H1 (cell line): ENCODE measurements at places on chromosomes 1 and 21. TPM values are rescaled to one million over a fixed set of nuclear protein-coding genes. Genes with fewer than 3 reads are reported as not detected.
A peak's percentile ranks its signal among the peaks of the same experiment; 100 is the strongest.

- no peaks in the 10 kb centered on the region for H3K36me3 ChIP-seq
- H3K4me3 ChIP-seq = no peak overlapping the region
- H3K4me1 ChIP-seq = no peaks in the 10 kb centered on the region
- no peaks in the 10 kb centered on the region for H3K27me3 ChIP-seq
- no peak overlapping the region for H3K27ac ChIP-seq
- no peak for DNase-seq
Measured at GRCh38 chr1:116814926-116815723, 60.9 kb downstream of the CD2 start.

CFHR3 gene
- 0.52 and 1.0 TPM in 2 replicates for total RNA-seq

- peaks cover 9% of the 10 kb centered on the region for H3K36me3 ChIP-seq
- no peak overlapping the region for H3K4me3 ChIP-seq
- no peak for DNase-seq
- no peaks in the 10 kb centered on the region for H3K27me3 ChIP-seq
- no peaks in the 10 kb centered on the region for H3K4me1 ChIP-seq
- no peak overlapping the region for H3K27ac ChIP-seq
Measured at GRCh38 chr1:36359383-36359782, 26.3 kb downstream of the STK40 start.

- no peak overlapping the region for H3K4me3 ChIP-seq
- no peak for DNase-seq
Measured at GRCh38 chr1:59333626-59334277, 36.9 kb downstream of the FGGY start.

CYP4A22 gene
- not detected in 2 replicates for total RNA-seq

CLDN19 gene
- total RNA-seq = 9.7 and 12.1 TPM in 2 replicates

- H3K27ac ChIP-seq = no peak overlapping the region
- no peaks in the 10 kb centered on the region for H3K27me3 ChIP-seq
- DNase-seq = no peak
- no peak overlapping the region for H3K4me3 ChIP-seq
- H3K4me1 ChIP-seq = no peaks in the 10 kb centered on the region
Measured at GRCh38 chr1:4301007-4301406, 353.4 kb upstream of the AJAP1 start.

RXRG gene
- total RNA-seq = not detected in 2 replicates

DNA sequence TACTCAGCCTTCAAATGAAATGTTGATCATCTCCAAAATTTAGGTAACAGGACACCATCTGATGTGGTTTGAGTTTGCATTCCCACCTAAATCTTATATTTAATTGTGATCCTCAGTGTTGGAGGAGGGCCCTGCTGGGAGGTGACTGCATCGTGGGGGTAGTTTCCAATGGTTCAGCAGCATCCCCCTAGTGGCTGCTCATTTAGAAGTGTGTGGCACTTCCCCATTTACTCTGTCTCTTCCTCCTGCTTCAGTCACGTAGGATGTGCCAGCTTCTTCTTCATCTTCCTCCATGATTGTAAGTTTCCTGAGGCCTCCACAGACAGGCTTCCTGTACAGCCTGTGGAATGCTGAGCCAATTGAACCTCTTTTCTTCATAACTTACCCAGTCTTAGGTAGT, 731.2 kb downstream of the USP25 start:
- no peak for DNase-seq
- H3K27ac ChIP-seq = no peak overlapping the region
- no peaks in the 10 kb centered on the region for H3K36me3 ChIP-seq
- no peaks in the 10 kb centered on the region for H3K27me3 ChIP-seq
- H3K4me3 ChIP-seq = no peak overlapping the region

DNA sequence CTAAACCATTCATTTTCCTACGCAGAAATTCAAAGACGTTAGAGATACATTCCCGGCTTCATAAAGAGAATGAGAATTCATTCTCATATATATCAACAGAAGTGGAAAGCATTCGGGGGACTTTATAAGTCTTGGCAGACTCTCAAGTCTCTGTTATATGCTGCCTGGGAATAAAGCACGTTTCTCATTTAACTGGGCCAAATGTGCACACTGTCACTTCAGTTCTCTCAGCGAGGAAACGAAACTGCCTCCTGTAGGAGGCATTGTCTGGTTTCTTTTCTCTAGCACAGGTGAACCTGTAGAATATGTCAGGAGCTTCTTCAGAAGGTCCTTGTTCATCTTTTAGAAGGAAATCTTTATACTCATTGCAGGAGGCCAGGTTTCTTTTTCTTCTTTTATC, 367.6 kb downstream of the PTBP2 start:
- no peak overlapping the region for H3K4me3 ChIP-seq
- H3K4me1 ChIP-seq = no peaks in the 10 kb centered on the region
- H3K36me3 ChIP-seq = no peaks in the 10 kb centered on the region
- H3K27me3 ChIP-seq = no peaks in the 10 kb centered on the region

TMEM52 gene
- total RNA-seq = 14.6 and 15.0 TPM in 2 replicates

- H3K27me3 ChIP-seq = no peaks in the 10 kb centered on the region
- no peaks in the 10 kb centered on the region for H3K4me1 ChIP-seq
- H3K36me3 ChIP-seq = no peaks in the 10 kb centered on the region
- no peak overlapping the region for H3K4me3 ChIP-seq
Measured at GRCh38 chr1:213122514-213122929, 71.5 kb downstream of the RPS6KC1 start.

RGS2 gene
- 16.6 and 17.0 TPM in 2 replicates for total RNA-seq

- H3K27me3 ChIP-seq = no peaks in the 10 kb centered on the region
- DNase-seq = no peak
- H3K4me1 ChIP-seq = peaks cover 3% of the 10 kb centered on the region
- H3K4me3 ChIP-seq = no peak overlapping the region
- H3K27ac ChIP-seq = no peak overlapping the region
- peaks cover 15% of the 10 kb centered on the region for H3K36me3 ChIP-seq
Measured at GRCh38 chr1:35539073-35539823, 18.0 kb downstream of the KIAA0319L start.

DNA sequence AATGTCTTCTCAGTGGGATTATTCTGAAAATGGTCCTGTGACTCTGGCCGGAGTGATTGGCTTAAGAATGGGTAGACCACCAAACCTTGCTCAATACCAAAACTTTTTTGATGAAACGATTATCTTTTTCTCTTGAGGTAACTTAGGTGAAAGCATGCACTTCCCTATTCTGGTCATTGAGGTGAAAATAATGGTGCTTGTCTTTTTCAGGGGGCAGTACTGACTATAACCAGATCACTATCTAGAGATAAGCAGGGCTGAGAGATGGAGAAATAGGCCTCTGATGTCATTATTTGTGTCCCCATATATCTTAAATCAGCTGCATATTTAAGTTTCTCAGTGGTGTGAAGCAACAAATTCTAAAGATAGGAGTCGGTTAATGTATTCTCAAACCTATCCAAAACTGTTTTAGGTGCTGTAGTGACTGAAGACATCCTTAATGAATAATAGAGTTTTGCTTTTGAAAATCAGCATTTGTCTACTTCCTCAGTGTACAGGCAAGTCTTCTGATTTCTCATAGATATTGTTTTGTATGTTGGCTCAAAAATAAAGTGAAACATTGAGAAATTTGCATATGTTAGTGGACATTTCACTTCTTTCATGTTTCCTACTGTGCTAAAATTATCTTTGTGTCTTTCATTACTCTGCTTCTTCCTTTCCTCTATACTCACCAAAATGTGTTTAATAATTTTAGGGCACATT, 735.3 kb upstream of the ADGRL4 start:
- no peak overlapping the region for H3K27ac ChIP-seq
- no peaks in the 10 kb centered on the region for H3K4me1 ChIP-seq

S1PR1 gene
- 3.1 and 3.5 TPM in 2 replicates for total RNA-seq

- no peak for DNase-seq
- no peaks in the 10 kb centered on the region for H3K4me1 ChIP-seq
- H3K36me3 ChIP-seq = no peaks in the 10 kb centered on the region
- H3K27me3 ChIP-seq = no peaks in the 10 kb centered on the region
- H3K27ac ChIP-seq = no peak overlapping the region
- no peak overlapping the region for H3K4me3 ChIP-seq
Measured at GRCh38 chr1:92739669-92740524, 45.0 kb downstream of the EVI5 start.

B4GALT3 gene
- 42.3 and 45.5 TPM in 2 replicates for total RNA-seq

- H3K27ac ChIP-seq = no peak overlapping the region
- no peak for DNase-seq
- H3K4me1 ChIP-seq = no peaks in the 10 kb centered on the region; the same call in 1 of the 2 replicates
- no peaks in the 10 kb centered on the region for H3K27me3 ChIP-seq
- no peak overlapping the region for H3K4me3 ChIP-seq
- H3K36me3 ChIP-seq = no peaks in the 10 kb centered on the region; the same call in 1 of the 2 replicates
Measured at GRCh38 chr1:3336641-3337630, 117.5 kb upstream of the ARHGEF16 start.

ANKRD35 gene
- total RNA-seq = 2.2 and 3.0 TPM in 2 replicates

GRCh38 chr21:45910548-45911221, 70.9 kb upstream of the COL6A1 start:
- no peaks in the 10 kb centered on the region for H3K4me1 ChIP-seq
- no peak overlapping the region for H3K27ac ChIP-seq
- no peak overlapping the region for H3K4me3 ChIP-seq

AMPD1 gene
- total RNA-seq = not detected in 2 replicates

- no peaks in the 10 kb centered on the region for H3K27me3 ChIP-seq
- no peaks in the 10 kb centered on the region; the same call in none of the 2 replicates for H3K36me3 ChIP-seq
- no peak for DNase-seq
- no peak overlapping the region for H3K27ac ChIP-seq
- no peak overlapping the region for H3K4me3 ChIP-seq
Measured at GRCh38 chr1:22530715-22531114, 32.6 kb upstream of the EPHA8 start.

DNA sequence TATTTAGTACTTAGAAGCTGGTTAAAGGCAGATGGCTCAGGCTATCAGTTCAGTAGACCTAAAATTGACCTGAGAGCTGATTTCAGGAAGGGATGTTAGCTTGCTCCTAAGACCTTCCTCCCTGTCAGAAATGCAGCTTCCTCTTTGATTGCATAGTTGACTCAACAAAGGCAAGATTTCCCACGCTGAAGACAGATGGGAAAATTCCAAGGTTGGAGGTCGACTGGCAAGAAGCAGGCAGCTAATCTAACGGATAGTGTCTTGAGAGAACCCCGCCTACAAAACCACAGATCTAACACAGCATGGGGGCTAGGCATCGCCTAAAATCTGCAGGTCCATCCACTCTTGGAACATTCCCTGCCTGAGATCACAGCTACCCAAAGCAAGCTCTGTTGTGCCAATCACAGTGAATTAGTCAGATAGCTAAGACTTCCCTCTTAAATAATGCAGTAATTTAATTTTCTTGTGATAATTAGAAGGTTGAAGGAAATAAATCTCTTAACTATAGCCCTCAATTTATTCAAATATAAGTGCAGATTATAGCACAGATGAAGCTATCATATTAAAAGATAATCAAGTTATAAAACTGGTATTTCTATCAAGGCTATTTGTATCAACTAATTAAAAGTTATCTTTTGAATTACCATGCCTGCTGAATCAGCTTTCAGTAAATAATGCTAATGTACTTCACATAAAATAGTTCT, 357.8 kb upstream of the SGIP1 start:
- no peak overlapping the region for H3K4me3 ChIP-seq
- H3K27ac ChIP-seq = no peak overlapping the region
- H3K4me1 ChIP-seq = peaks cover 3% of the 10 kb centered on the region; the same call in 1 of the 2 replicates
- H3K27me3 ChIP-seq = no peaks in the 10 kb centered on the region
- no peaks in the 10 kb centered on the region for H3K36me3 ChIP-seq

DNA sequence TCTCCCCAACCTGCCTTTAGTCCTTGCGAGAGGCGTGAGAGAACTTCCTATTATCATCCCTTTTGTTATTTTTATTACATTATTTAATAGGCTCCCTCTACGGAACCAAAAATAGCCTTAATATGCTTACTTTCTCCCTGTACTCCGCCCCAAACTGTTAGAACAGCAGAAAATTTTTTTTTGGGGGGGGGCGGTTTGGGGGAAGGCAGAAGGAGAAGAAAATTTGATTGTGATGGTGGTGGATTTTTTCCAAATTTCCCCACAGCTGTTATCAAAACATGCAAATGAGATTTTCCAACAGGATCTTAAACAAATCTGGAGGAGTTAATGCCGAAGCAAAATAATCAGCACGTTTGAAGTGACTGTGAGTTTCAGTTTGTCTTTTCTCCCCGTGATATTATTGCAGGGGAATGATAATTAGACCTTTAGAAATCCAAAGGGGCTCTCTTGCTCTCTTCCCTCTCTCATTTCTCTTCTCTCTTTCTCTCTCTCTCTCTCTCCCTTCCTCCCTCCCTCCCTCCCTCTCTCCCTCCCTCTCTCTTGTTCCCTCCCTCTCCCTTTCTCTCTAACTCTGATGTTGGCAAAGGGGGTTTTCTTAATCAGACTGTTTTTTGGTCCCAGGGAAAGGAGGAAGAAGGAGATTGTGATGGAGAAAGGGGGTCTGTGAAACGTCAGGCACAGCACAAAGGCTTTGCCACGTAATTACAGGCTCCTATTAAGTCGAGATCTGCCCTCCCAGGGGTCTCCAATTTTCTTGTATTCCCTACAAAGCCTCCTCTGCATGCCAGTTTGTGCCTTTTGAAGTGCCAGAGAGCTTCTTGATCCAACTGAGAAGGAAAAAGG, 1.1 kb upstream of the PRRX1 start:
- DNase-seq = no peak
- no peak overlapping the region for H3K27ac ChIP-seq
- H3K27me3 ChIP-seq = peaks cover 66% of the 10 kb centered on the region
- no peaks in the 10 kb centered on the region for H3K36me3 ChIP-seq
- H3K4me3 ChIP-seq = peak overlapping the region; percentile 29; the same call in 1 of the 2 replicates

GRCh38 chr1:156233426-156234127, 8.4 kb upstream of the BGLAP start:
- no peaks in the 10 kb centered on the region for H3K4me1 ChIP-seq
- H3K4me3 ChIP-seq = no peak overlapping the region
- H3K27ac ChIP-seq = no peak overlapping the region
- H3K36me3 ChIP-seq = peaks cover 23% of the 10 kb centered on the region
- no peaks in the 10 kb centered on the region for H3K27me3 ChIP-seq
- DNase-seq = no peak

GRCh38 chr1:59029411-59030167, 245.7 kb upstream of the JUN start:
- no peaks in the 10 kb centered on the region for H3K4me1 ChIP-seq
- H3K27ac ChIP-seq = no peak overlapping the region
- no peak for DNase-seq
- H3K27me3 ChIP-seq = no peaks in the 10 kb centered on the region

CCDC190 gene
- total RNA-seq = not detected in 2 replicates

GRCh38 chr1:10833630-10834557, 37.4 kb upstream of the CASZ1 start:
- H3K4me3 ChIP-seq = no peak overlapping the region
- no peaks in the 10 kb centered on the region for H3K36me3 ChIP-seq
- H3K27me3 ChIP-seq = peaks cover 2% of the 10 kb centered on the region; the same call in 1 of the 2 replicates
- DNase-seq = no peak
- H3K27ac ChIP-seq = no peak overlapping the region

- no peaks in the 10 kb centered on the region for H3K27me3 ChIP-seq
- no peak overlapping the region for H3K27ac ChIP-seq
- no peak overlapping the region for H3K4me3 ChIP-seq
- no peaks in the 10 kb centered on the region for H3K4me1 ChIP-seq
- no peaks in the 10 kb centered on the region for H3K36me3 ChIP-seq
Measured at GRCh38 chr21:44677881-44678280, 4.1 kb downstream of the KRTAP12-1 start.

DNA sequence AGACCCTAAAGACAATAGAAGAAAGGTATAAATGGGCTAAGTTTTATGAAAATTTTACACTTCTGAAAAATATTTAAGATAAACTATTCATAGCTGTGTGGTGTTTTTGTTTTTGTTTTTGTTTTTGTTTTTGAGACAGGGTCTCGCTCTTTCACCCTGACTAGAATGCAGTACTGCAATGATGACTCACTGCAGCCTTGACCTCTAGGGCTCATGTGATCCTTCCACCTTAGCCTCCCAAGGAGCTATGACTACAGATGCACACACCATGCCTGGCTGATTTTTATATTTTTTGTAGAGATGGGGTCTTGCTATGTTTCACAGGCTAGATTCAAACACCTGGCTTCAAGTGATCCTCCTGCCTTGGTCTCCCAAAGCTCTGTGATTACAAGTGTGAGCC, 66.6 kb downstream of the PUM1 start:
- DNase-seq = no peak
- no peaks in the 10 kb centered on the region for H3K27me3 ChIP-seq
- no peaks in the 10 kb centered on the region for H3K4me1 ChIP-seq
- H3K36me3 ChIP-seq = peaks cover 38% of the 10 kb centered on the region
- no peak overlapping the region for H3K27ac ChIP-seq
